ENCODE measurements at places on chromosomes 13 and 19.

- no peak for DNase-seq
Measured at GRCh38 chr19:8421484-8422461, 8.7 kb downstream of the MARCHF2 start.

DNA sequence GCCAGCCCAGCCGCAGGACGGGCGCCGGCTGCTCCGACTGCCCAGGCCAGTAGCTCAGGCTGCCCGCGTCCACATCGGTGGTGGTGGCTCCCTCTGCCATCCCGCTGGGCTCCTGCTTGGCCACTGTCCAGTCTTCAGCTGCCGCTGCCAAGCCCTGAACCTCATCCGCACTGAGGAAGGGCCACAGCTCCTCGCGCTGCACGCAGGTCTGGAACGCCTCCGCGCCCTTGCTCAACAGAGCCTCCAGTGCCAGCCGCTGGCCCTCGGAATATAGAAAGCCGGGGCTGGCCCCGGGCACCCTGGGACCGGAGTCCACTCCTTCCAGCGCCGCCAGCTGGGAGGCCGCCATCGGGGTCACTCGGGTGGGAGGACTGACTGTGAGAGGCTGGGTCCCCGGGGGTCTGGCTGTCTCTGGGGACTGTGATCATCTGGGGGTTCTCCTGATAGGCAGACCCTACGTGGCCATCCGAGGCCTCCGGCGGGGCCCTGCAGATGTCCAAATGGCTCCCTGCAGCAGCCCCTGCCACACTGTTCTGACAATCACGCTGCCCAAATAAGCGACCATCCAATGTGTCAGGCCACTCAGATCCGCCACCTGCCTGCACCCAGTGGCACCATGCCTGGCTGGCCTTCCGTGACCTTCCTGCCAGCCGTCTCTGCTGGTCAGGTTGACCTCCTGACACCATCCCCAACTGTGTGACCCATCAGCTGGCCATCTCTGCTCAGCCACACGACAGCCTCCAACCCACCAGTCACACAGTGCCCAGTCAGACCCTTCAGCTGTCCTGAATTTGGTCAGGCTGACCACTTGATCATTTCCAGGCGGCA lies 1.6 kb downstream of the FAM83E start:
- no peak for DNase-seq

GRCh38 chr13:72185776-72186175 lies 318.8 kb upstream of the DACH1 start:
- no peak for DNase-seq

DNA sequence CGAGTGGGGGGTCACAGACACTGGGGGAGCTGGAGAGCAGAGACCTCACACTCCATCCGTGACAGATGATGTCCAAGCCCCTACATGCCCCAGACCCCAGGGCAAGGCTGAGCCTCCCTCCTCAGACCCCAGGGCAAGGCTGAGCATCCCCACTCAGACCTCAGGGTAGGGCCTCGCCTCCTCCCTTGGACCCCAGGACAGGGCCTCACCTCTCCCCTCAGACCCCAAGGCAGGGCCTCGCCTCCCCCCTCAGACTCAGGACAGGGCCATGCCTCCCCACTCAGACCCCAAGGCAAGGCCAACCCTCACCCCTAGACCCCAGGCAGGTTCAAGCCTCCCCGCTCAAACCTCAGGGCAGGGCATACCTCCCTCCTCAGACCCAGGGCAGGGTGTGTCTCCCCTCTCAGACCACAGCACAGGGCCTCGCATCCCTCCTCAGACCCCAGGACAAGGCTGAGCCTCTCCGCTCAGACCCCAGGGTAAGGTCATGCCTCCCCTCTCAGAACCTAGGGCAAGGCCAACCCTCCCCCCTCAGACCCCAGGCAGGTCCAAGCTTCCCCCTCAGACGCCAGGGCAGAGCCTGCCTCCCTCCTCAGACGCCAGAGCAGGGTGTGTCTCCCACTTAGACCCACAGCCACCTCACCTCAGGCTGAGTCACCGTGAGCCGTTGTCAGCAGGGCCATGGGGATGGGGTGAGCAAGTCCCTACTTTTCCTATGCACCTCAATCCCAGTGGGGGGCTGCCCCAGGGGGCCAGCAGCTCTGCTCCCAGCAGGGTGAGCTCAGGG lies 1.7 kb upstream of the S1PR4 start:
- no peak for DNase-seq

GRCh38 chr19:47417107-47417745 lies 2.1 kb downstream of the MEIS3 start:
- no peak for DNase-seq

GRCh38 chr13:94400874-94401273 lies 78.6 kb downstream of the DCT start:
- no peak for DNase-seq

DNA sequence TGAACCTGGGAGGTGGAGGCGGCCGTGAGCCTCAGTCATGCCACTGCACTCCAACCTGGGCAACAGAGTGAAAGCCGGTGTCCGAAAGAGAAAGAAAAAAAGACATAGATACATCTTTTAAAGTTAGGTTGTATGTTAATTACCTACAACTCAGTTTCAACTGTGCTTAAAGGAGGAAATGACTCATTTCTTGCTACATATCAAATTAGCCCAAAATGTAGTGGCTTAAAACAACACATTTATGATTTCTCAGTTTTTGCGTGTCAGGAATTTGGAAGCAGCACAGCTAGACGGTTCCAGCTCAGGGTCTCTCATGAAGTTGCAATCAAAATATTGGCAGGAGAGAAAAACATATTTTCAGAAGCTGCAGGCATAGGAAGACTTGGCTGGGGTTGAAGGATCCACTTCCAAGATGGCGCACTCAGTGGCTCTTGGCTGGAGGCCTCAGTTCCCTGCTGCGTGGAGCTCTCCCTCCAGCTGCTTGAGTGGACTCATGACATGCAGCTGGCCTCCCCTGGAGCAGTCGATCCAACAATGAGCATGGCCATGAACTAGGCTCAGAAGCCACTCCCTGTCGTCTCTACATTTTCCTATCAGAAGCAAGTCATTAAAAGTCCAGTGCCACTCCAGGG lies 7.1 kb downstream of the LDLR start:
- DNase-seq, result no peak

DNA sequence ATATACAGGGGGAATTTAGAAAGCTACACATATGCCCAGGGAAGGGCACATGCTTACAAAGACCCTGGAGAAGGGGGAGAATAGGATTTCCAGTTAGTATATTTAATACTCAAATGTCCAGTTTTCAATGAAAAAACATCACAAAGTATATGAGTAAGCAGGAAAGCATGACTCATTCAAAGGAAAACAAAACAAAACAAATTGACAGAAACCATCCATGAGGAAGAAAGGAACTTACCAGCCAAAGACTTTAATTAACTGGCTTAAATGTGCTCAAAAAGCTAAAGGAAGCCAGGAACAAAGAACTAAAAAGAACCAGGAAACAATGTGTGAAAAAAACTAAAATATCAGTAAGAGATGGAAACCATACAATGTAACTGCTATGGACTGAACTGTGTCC lies 716.2 kb upstream of the ARGLU1 start:
- DNase-seq, result no peak

GRCh38 chr13:23323946-23324709 lies 109.4 kb downstream of the SACS start:
- DNase-seq, result no peak

- no peak for DNase-seq
Measured at GRCh38 chr19:48351341-48351752, 12.4 kb downstream of the TMEM143 start.

DNA sequence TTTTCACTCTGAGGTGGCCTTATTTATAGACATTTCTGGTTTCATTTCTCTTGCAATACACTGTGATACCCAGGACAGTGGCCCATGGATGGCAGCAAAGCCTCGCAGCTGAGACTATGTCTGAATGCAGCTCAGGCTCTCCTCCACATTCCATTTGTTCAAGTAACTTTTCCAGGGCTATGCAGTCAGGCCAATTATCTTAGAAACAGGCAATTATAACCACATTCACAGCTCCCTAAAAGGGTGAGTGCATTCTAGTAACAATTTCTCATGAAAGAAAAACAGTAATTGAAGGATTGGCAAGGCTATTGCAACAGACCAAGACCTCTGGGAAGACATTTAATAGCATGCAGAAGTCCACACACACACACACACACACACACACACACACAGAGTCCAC lies 264.0 kb downstream of the TBC1D4 start:
- no peak for DNase-seq

DNA sequence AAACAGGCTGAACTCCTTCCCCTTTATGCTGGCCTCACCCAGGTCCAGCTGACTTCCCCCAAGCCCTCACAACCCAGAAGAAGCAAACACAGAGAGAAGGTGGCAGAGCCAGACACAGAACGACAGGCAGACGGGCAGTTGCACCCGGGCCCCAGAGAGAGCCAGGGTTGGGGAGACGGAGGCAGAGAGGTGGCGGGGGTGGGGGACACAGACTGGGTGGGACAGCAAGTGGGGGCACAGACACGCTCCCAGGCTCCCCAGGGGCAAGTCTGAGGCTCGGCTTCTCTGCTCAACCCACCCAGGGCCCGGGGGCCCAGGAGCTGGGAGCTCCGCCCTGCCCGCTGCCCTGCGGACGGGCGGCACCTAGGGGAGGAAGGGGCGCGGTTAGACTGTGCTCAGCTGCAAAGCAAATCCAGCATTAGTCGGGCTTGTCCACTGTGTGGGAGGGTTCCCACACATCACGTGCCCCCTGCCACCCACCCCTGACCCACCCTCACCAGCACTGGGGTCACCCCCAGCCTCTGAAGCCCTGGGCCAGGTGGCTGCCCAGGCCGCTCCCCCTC lies 31.3 kb upstream of the ASF1B start:
- DNase-seq, result no peak

DNA sequence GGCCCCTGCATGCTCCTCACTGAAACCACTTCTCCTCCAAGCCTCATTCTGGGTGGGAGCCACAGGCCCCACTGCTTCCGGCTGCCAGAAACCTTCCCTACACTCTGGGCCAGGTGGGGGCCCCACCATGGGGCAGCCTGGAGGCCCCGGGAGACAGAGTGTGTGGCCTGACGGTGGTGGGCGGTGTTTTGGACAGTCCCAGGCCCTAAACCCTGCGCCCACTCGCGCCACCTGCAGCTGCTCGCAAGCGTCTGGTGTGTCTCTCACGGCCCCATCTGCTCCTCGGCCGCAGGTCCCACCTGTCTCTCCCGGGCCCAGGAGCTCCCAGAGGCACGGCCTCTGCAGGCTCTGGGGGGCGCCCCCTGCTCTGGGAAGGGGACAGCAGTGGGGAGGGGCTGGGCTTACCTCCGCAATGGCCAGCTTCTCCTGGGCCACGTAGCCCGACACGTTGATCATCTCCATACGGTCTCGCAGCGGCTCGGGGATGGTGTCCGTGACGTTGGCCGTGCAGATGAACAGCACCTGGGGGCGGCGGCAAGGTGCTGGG lies 5.6 kb downstream of the RPL36 start:
- no peak for DNase-seq

DNA sequence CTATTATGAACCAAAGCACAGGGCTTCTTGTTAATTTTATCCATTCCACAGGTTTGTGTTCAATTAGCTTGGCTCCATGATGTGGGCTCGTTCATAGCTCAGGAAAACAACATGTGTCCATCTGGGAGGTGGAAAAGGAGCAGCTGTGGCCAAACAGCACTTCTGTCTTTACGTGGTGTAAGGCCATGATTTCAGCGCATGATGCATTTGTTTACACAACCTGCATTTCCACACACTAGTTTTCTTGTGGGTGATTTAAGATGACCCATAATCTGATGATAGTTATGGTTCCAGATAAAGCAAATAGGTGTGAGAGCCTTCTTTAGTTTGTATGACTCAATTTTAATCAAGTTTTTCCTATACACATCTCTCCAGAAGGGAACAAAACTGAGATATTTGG lies 101.7 kb downstream of the TNFRSF19 start:
- no peak for DNase-seq

- DNase-seq, result peak; percentile 32
Measured at GRCh38 chr13:110455941-110456340, 105.6 kb downstream of the RAB20 start.

DNA sequence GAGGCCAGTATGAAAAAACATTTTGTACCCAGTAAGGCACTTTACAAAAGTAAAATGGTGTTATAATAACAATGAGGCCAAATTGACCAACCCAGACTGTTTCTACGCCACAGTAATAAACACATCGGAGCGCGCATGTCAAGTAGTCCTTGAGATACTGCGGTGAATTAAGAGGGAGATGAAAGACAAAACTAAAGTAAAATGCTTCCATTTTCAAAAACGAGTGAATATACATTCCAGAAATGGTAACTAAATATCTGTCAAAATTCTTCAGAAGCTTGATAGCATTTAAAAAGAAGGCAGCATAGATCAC lies 19.0 kb downstream of the N4BP2L1 start:
- no peak for DNase-seq

GRCh38 chr19:2099937-2100718 lies 3.4 kb downstream of the IZUMO4 start:
- no peak for DNase-seq

DNA sequence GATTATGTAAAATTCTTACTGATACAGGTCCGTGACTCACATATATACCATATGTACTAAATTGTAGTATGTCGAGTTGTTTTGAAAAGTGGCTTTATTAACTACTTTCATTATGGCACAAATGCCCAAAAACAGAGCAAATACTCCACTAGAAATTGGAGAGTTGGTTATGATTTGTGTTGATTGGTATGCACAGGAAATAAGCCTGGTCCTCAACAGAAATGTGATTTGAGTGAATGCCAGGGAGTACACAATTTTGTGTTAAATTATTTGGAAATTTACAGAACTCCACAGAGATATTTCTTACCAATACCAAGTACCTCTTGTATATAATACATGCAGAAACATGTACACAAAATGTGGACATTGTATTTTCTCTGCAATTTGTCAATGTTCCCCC lies 676.7 kb downstream of the PCDH9 start:
- no peak for DNase-seq

DNA sequence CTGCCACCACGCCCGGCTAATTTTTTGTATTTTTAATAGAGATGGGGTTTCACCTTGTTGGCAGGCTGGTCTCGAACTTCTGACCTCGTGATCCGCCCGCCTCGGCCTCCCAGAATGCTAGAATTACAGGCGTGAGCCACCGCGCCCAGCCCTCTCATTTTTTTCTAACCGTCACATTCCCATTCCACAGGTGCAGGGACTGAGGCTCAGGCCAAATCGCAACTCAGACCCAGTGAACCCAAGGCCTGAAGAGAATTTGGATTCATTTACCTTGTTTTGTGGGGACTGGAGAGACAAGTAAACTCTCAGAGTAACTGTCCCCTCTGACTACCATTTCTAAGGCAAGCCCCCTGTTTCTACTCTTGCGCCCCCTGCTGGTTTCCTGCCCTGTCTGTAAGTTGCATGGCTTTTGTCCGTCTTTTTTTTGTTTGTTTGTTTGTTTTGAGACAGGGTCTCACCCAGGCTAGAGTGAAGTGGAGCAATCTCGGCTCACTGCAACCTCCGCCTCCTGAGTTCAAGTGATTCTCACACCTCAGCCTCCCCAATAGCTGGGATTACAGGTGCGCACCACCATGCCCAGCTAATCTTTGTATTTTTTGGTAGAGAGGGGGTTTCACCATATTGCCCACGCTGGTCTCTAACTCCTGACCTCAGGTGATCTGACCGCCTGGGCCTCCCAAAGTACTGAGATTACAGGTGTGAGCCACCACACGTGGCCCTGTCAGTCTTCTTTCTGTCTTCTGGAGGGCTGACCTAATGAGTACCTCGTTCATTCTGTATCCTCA lies 2.3 kb upstream of the STRN4 start:
- no peak for DNase-seq

All from keratinocyte (primary cell).